ENCODE measurements at places on chromosomes 13 and 19.

- no peak for DNase-seq
These were observed 8.5 kb downstream of the UBXN6 start for GRCh38 chr19:4449022-4449638.

DNA sequence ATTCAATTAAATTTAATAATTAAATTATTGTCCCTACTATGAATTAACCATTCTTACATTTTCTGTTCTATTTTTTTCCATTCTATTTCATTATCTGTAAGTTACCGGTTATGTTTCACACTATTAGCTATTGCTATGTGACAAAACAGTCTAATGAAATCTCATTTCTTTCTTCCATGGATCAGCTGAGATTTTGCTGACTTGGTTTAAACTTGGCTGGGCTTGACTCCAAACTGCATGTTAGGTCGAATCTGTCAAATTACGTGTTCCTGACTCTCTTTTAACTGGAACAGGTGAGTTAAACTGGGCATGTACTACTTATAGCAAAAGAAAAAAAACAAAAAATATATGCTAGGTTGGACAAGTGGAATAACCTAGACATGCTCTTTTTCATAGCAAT is 1464.4 kb downstream of the OLFM4 start:
- DNase-seq: no peak

DNA sequence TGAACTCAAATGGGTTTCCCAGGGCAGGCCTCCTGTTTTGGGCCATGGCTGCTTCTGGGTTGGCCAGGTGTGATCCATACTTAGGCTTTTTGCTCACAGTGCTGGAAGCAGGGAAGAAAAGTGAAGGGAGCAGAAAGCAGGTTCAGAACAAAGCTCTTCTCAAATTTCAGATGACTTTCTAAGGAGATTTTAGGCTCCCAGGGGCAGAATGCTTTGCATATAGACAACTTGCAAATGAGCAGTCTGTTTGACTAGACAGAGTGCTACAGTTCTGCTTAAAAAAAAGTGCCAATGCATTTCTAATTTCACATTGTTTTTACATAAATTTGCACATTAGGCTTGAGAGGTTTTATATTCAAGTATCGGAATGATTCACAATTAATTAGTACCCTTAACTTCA is 2.6 kb upstream of the SLC10A2 start:
- DNase-seq: no peak

GRCh38 chr13:104553186-104553585 is 1487.0 kb upstream of the SLC10A2 start:
- DNase-seq: no peak

- no peak for DNase-seq
These were observed 808 bp downstream of the SLITRK5 start for GRCh38 chr13:87671753-87672605.

- DNase-seq: no peak
These were observed 310.2 kb downstream of the SLITRK5 start for GRCh38 chr13:87981416-87981815.

- no peak for DNase-seq
These were observed 9.5 kb downstream of the DOCK6 start for GRCh38 chr19:11252665-11253355.

- no peak for DNase-seq
These were observed 348.5 kb upstream of the ARGLU1 start for GRCh38 chr13:106916329-106916976.

DNA sequence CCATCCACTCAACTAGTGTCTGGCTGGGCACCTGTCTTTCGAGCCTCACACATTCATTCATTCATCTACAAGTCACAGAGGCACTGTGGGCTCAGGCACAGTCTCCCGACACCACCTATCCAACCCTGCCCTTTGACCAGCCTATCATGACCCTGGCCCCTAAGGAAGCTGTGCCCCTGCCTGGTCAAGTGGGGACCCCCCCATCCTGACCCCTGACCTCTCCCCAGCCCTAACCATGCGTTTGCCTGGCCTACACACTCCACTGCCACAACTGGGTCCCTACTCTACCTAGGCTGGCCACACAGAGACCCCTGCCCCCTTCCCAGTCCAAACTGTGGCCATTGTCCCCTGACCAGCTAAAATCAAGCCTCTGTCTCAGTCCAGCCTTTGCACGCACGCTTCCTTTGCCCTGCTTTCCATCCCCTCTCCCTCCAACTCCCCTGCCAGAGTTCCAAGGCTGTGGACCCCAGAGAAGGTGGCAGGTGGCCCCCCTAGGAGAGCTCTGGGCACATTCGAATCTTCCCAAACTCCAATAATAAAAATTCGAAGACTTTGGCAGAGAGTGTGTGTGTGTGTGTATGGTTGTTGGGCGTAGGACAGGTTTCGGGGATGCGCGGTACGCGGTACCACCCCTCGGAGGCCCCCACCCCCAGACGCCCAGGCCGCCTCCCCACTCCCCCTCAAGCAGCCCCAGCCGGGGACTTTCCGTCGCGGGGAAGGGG is 404 bp upstream of the IL27RA start:
- DNase-seq: no peak

DNA sequence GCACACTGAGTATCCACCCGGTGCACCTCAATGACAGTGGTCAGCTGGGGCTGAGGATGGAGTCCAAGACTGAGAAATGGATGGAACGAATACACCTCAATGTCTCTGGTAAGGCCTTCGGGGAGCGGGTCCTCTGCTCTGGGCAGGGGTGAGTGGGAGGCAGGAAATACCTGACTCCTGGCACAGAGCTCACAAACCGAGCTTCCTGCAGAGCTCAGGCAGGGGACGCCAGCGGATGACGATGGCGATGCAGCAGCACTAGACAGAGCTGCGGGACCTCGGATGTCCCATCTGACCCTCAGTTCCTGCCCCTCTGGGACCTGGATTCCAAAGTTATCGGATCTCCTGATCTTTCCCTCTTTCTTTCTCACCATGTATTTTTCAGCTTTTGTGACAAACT is 3.8 kb downstream of the CD22 start:
- no peak for DNase-seq

DNA sequence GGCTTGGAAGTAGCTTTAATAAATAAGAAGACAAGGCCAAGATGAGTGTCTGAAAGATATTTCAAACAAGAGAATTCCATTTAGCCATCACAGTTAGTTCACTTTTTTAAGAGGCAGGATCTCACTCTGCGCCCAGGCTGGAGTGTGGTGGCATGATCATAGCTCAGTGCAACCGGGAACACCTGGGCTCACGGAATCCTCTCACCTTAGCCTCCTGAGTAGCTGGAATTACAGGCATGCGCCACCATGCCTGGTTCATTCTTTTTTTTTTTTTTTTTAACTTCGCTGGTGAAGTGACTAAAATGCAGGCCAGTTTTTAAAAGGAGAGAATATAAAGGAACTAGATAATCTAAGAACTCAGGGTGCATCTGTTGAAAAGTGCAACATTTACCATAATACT is 200.3 kb downstream of the KCTD12 start:
- DNase-seq: no peak

DNA sequence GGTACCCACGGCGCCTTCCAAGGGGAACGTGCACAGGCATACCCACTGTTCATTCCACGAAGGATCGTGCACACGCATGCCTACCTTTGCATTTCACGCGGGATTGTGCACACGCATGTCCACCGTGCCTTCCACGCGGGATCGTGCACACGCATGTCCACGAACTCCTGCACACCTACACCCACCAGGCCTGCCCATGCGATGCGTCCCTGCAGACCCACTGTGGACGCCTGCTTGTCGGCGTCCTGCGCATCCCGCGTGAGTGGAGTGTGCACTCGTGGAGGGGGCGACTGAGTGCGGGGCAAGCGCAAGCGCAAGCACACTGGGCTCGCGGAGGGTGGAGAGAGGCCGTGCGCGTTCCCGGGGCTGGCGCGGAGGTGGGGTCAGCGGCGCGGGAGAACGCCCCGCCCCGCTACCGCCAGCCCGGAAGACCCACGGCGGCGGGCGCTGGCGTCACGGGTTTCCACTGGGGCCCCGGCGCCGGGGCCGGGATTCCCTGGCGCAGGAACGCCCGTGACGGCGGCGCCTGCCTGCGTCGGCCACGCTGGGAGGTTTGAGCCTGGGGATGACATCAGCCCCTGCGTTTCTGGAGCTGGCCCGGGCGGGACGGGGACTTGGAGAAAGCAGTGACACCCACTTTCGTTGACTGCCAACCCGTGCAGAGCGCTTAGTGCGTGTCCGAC is 18.7 kb downstream of the GADD45B start:
- no peak for DNase-seq

GRCh38 chr13:109897988-109898624 is 111.7 kb upstream of the IRS2 start:
- DNase-seq: no peak

- DNase-seq: no peak
These were observed 37.5 kb downstream of the SUGP2 start for GRCh38 chr19:18995804-18996241.

DNA sequence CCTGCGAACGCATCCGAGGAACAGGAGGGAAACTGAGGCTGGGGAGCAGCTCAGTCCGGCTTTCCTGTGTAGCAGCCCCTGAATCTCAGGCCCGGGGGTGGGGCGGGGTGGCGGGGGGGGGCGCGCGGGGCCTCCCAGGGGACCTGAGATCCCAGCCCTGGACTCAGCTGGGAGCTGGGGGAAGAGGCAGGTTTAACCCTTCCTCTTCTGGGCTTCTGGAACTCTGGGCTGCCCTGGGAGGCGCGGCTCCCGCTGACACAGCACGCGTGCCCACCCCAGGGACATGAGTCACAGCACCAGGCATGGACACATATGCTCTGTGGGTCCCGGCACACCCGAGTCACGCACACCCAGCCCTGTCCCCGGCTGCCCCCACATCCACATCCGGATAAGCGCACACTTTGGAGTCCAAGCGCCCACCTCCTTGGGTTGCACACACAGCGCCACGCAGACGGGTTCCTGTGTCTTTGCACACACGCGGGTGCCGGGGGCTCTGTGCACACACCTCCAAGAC is 3.5 kb upstream of the CIRBP start:
- no peak for DNase-seq

DNA sequence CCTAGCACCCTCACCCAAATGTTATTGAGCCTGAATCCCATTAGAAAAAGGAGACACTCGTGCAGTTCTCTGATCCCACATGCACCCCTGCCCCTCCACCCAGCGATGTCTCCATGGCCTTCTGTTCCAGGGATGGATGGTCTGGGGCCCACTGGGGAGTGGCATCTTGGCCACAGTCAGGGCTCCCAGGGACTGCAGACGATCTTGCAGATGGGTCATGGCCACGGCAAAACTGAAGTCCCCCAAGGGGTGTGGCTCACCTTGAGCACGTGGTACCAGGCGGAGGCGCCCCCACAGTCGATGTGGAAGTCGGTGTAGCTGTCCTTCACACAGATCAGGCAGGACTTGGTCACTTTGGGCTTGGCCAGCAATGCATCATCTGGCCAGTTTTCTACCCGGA is 130.7 kb downstream of the TUBA3C start:
- no peak for DNase-seq

DNA sequence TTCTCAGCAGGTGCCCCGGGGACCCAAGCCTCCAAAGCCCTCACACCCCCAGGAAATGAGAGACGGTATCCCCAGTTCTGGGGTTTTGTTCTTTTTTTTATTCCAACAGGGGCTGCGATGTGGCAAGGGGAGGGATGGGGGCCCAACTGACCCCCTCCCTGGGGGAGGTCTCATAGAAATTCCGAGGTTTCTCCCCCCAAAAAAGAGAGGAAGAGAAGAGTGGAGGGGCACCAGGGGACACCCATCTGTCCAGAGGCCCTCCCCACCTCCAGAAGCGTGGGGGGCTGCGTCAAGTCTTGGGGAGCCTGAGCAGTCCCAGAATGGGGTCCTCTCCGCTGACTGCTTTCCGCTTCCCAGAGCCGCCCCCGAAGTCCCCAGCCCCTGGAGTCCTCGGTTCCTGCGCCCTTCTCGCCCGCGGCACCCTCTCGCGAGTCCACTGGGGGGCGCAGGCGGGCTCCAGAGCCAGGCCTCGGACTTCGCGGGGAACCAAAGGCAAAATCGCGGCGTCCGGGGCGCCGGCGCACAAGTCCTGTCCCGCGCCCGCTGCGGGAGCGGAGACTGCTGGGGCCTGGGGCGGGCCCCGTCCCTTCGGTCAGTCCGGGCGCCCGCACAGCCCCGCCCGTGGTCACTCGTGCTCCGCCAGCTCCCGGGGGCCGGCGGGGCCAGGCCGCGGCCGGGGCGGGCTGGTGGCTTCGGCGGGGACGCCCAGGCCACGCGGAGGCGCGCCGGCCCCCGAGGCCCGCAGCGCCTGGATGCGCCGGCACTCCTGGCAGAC is 4.4 kb upstream of the ATP1A3 start:
- no peak for DNase-seq

- DNase-seq: no peak
These were observed 36.2 kb upstream of the LPAR6 start for GRCh38 chr13:48448959-48449614.

DNA sequence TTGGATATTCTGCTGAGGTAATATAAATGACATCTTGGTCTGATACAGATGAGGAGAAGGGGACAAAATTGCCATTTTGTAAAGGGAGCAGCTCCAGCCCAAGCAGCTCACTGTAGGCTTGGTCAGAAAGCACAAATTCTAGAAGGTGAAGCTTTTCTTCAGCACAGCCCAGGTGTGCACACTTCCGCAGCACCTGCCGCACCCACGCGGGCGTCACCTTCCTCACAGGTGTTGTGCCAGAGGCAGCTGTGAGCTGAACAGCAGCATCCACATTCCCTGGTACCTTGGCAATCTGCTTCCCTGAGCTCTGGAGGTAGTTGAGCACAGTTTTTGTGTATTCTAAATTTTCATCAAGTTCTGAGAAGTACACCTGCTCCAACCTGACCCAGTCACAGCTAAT is 79.0 kb downstream of the SACS start:
- no peak for DNase-seq

DNA sequence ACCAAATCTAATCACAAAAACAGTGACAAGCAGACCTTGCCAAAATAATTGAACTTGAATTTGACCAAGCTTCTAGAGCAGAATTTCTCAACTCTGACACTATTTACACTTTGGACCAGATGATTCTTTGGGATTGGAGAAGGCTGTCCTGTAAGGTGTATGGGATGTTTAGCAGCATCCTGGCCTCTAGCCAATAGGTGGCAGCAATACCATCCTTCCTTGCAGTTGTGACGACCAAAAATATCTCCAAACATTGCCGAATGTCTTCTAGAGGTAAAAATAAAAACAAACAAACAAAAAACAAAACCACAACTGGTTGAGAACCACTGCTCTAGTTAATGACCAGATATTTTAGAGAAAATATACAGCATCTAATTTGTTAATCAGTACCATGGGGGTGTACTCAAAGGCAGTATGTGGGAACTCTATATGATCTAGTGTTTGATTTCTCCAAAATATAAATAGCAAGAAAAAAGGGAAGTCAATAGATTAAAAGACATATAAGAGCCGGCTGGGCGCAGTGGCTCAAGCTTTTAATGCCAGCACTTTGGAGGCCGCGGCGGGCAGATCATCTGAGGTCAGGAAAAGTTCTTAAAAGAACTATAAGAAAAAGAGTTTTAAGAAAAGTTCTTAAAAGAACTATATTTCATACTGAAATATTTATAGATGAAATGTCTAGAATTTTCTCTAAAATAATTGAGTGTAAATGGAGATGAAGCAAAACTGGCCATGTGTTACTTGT is 60.9 kb upstream of the ZNF527 start:
- DNase-seq: no peak

DNA sequence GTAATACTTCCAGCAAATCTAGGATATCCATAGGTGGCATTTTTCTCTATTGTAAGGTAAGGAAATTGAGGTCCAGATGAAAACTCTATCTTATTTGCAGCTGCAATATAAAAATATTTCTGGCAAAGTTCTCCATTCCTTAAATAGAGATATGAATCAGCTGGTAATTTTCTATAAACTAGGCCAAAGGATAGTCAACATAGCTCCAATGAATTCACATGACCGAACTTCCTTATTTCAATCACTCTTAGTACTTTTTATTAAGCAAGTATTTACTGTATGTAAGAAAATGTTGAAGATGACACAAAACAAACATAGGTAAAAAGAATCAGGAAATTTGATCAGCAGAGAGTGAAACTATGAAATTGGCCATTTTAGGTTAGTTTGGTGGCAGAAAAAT is 13.0 kb upstream of the LCP1 start:
- DNase-seq: no peak

All from epithelial cell of prostate (primary cell).